ENCODE measurements at places on chromosomes 3 and 15. TPM values are rescaled to one million over a fixed set of nuclear protein-coding genes. Genes with fewer than 3 reads are reported as not detected.

GRCh38 chr15:45943240-45943639 lies 308.4 kb downstream of the SQOR start:
- no peak for DNase-seq

GRCh38 chr3:104347291-104347690 lies 1019.4 kb upstream of the ALCAM start:
- DNase-seq: no peak

- no peak for DNase-seq
Measured at GRCh38 chr15:37040072-37040742, 60.1 kb downstream of the MEIS2 start.

The CFAP92 gene
- 0.92 TPM for total RNA-seq

The DENND6A gene
- total RNA-seq: 13.2 TPM

The ZPLD1 gene
- not detected for total RNA-seq

The FSTL1 gene
- 326 TPM for total RNA-seq

The SLC6A6 gene
- 72.6 TPM for total RNA-seq

GRCh38 chr15:52441841-52442240 lies 86.8 kb downstream of the MYO5A start:
- DNase-seq: no peak

DNA sequence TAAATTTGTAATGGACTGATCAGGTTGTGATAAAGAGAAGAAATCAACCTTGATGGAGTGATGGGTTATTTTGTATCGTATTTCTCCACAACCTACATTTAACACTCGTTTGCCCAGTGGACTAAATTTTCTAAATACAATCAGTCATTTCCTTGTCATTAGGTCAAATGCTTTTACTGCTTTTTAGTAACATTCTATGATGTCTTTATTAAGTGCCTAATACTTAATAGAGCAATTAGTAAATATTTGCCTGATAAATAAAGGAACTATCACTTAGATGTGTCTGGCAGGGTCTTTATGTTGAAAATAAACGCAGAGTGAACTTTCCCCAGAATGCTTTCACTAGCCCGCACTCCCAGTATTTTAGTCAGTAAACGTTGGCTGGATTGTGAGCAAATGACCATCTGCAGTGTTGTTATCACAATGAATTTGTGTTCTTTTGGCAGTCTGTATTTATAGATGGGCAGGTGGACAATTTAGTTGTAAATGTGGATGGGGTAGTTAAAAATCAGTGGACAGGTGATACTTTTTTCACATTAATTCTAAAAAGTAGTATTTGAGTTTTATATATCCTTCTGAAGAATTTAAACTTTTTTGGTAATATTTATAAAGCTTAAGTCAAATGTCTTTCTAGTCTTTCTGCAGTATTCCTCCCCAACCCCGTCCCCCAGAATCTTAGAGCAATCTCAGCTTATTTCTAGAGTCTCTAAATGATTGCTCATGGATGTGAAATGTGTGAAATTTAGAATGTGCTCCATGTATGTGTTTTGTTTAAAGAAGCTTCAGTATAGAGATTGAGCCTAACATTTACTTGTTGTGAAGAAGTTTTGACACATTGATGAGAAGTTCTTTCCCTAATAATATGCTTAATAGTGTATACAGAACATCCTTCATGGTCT lies 4.9 kb downstream of the USP3 start:
- DNase-seq: no peak

The PLA2G4B gene
- total RNA-seq: 6.3 TPM

- DNase-seq: no peak
Measured at GRCh38 chr3:48598323-48599076, 3.4 kb upstream of the COL7A1 start.

DNA sequence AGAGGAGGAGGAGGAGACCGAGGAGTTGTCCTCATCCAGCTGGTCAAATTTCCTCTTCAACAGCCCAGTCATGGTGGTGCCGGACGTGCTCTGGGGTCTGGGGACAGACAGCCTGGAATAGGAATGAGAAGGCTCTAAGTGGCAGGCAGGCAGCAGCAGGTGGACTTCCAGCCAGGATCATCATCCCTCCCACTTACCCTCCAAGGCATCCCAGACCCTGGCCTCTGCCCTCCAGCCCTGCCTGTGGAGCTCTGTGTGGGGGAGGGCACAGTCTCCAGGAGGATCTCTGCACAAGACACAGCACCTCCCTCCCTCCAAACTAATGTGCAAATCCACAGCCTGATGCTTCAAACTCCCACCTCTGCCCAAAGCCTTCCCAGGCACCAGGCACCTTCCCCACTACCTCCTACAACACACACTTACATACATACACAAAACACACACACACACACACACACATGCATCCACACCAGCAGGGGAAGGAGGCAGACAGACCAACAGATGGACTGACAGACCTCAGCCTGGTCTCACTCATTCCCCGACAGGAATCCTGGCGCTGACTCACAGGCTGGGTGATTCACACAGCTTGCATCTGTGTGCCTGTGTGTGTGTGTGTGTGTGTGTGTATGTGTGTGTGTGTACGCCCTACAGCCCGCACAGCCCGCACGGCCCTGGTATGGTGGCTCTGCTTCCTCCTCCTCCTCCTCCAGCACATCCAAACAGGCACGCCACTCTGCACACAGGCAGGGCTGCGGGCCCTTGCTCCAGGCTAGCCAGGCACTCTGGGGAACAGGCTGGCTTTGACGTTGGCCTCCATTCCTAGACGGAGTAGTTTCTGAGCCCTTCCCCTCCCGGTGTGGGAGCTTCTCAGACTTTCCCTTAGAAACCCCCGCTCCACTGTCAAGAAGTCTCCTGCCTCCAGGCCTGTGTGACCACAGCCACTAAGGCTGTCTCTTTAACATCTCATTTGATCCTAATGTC lies 6.5 kb downstream of the CSRNP1 start:
- DNase-seq: peak; percentile 37

DNA sequence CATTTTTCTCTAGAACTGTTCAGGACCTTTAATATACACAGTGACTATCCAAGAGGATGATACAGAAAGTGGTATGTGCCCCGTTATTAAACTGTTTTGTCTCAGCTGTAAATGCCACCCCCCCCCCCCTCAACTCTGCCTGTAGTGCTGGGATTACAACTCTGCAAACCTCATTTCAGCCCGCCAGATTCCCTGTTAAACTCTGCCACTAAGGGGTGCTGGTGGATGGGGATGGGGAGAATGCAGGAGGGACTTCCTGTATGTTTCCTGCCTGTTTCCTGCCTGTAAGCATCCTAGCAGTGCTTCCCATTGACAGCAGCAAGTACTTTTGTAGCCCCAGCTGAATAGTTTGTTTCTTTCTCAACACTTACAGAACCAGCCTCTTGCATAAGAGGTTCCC lies 301.7 kb upstream of the RORA start:
- peak; percentile 43 for DNase-seq

GRCh38 chr3:80733522-80734176 lies 965.9 kb upstream of the ROBO1 start:
- no peak for DNase-seq

- no peak for DNase-seq
Measured at GRCh38 chr3:52140000-52140399, 14.2 kb downstream of the POC1A start.

GRCh38 chr3:78633626-78634025 lies 1134.2 kb downstream of the ROBO1 start:
- no peak for DNase-seq

DNA sequence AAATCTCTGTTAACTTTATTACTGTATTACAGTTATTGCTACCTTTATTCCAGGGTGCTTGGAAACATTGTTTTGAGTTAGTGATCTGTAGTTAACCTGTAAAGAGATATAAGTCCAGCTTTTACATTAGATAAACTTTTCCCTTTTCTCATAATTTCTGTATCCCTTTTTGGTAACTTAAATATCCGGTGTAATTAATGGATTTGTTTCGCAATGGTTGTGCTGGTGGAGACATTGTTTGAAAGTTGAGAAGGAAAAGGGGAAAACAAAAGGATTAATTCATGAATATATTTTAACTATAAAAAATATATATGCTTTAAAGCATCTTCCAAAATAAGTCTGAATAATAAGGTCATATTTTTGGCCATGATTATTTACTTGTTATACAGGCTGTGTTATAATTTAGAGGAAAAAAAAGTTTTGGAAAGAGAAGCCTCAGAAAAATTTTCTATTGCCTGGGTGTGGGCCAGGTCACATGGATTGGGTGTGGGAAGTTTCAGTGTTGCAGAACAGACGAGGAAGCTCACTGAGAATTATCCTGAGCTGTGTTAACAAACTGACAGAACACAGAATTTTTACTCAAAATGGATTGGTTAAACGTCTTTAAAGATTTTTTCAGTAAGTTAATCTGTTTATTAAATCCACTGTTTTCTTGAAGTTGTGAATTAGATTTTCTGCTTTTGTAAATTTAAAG lies 27.7 kb upstream of the IL20RB start:
- DNase-seq: no peak

DNA sequence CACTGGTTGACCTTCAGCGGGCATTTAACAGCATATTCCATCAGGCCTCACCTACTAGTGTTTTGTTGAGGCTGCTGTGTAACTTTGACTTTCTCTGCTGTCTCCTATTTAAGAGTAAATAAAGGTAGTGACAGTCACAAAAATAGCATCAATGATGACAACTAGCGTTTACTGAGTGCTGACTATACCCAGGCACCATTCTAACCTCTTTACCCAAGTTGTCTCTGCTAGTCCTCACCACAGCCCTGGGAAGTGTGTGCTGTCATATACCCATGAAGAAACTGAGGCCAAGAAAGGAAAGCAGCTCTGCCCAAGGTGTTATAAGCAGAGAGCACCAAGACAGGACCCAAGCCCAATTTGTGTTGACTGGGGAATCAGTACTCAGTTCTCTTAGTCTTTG lies 286.4 kb upstream of the CTDSPL start:
- DNase-seq: no peak

The GOLGA6L24 gene
- total RNA-seq: not detected

The WNT7A gene
- total RNA-seq: not detected

DNA sequence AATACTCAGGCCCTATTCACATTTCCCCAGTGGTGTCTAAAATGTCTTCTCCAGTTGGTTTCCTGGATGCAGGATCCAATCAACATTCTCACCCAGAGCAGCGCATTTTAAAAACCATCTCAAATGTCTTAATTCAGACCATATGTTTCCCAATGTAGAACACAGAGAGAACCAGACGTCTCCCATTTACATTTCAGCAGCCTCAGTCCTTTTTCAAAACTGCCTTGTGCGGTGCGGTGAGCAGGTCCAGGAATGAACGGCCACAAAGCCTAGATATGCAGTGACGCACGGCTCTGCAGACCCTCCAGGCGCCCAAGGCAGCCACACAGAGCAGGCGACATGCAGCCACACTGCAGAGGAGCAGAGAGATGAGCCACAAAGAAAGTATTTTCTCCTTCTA lies 66.1 kb upstream of the MEX3B start:
- DNase-seq: no peak

- DNase-seq: no peak
Measured at GRCh38 chr3:141449424-141449823, 37.4 kb upstream of the RASA2 start.

DNA sequence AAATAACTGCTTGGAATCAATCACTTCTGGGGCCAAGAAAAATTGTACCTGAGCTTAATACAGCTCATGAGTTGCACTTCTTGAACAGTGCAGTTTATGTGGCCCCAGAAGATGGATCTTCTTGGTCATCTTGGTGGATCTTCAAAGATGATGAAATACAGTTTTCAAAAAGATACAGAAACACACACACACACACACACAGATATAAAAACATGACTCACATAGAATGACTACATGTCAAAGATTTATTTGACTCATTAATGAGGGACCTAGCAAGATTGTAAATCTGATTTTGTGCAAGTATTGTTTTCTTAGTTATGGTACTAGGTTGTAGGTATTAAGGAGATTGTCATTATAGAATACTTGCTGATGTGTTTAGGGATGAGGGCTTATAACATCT lies 32.6 kb downstream of the PDCD6IP start:
- DNase-seq: no peak

- DNase-seq: no peak
Measured at GRCh38 chr3:112132975-112133448, at the start of gene GCSAM. GCSAM (minus strand) TSS chr3:112133248; CDS start chr3:112133120, 128 bp downstream.

The APBA2 gene
- 12.2 TPM for total RNA-seq

DNA sequence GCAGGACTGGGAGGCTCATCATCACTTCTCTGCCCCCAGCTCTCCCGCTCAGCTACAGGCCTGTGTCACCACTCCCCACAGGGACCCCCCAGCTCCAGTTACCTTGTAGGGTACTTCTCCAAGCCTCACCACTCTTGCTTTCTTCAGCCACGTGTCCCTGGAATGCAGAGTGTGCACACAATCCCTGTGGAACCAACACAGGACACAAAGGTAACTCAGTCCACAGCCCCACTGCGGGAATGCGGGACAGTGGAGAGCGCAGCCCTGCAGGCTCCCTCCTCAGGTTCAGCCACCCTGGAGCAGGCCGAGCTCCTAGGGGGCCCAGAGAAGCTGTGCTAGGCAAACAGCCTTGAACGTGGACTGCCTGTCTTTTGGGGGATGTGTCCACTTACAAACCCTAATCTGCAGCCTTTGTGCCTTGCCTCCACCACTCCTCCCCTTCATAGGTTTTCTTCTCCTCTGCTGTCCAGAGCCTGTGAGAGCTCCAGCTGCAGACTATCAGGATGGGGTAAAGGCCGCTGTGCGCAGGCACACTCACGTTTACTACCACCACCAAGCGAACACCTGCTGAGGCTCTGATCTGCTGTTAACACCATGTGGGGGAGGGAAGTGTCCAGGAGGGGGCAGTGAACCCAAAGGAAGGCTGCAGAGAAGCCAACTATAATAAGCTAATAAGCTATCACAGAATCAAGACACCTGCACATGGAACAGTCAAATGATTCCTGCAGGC lies 26.0 kb downstream of the XPC start:
- DNase-seq: peak; percentile 28

The ARHGEF3 gene
- total RNA-seq: 4.4 TPM

GRCh38 chr3:50381383-50381782 lies 22.1 kb upstream of the TMEM115 start:
- no peak for DNase-seq

DNA sequence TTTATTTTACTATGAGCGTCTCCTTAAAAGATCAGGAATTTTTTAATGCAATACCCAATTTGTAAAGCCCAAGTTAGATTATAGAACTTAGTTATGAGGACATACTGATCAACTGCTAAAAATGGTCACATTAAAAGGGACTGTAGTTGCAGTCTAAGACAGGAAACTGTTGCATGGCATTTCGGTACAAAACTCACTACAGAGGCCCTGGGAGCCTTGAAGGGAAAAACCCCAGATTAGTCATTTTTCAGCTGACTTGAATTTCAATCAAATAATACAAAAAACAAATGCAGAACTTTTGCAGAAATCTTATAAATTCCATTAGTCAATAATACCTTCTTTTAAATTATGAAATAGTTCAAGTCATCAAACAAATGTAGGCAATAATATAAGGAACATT lies 6.9 kb upstream of the PTX3 start:
- DNase-seq: no peak

- no peak for DNase-seq
Measured at GRCh38 chr3:16090024-16090423, 84.5 kb upstream of the GALNT15 start.

Measured in H9 (cell line).